ENCODE measurements at places on chromosomes 7 and 10. TPM values are rescaled to one million over a fixed set of nuclear protein-coding genes. Genes with fewer than 3 reads are reported as not detected.
A peak's percentile ranks its signal among the peaks of the same experiment; 100 is the strongest.

DNA sequence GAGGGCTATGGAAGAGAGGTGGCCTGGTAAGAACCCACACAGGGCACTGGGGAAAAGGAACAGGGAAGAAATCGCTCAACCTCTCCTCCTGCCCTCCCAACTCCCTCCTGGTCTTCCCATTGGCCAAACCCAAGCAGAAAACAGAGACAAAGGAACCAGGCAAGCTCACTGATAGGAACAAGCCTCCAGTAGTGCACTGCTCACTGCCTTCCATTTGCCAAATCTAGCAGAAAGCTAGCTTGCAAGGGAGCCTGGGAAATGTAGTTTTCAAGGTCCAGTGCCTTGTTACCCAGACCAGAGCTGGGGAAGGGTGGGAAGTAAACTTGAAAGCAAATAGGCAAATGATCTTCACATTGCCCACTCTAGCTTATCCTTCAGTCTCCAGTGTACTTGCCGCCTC is 556.1 kb upstream of the AUTS2 start:
- peak; percentile 29 for DNase-seq

GRCh38 chr7:116591202-116592040 is 66.6 kb downstream of the CAV1 start:
- DNase-seq: peak; percentile 24

DNA sequence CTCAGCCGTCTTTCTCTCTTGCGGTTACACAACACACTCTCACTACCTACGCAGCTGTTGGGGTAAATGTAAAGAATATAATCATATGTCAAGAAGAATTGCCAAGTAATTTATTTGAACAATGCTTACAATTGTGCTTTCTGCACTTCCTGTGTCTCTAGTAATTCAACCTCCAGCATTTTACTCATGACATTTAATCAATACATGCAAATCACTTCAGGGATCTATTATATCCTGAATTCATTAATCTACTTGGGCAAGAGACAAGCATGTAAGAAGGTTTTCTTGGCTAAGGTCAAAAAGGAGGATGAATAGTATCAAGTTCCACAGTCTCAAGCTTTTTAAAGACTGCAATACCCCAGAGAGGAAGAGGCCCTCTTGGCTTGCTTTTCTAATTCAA is 562.9 kb upstream of the ADARB2 start:
- no peak for DNase-seq

- peak; percentile 26 for DNase-seq
These were observed 92.6 kb downstream of the SPAG6 start for GRCh38 chr10:22437620-22438588.

- no peak for DNase-seq
These were observed 957.2 kb downstream of the PCDH15 start for GRCh38 chr10:53843736-53844362.

CLCN1 gene
- total RNA-seq: 0.23 TPM

DNA sequence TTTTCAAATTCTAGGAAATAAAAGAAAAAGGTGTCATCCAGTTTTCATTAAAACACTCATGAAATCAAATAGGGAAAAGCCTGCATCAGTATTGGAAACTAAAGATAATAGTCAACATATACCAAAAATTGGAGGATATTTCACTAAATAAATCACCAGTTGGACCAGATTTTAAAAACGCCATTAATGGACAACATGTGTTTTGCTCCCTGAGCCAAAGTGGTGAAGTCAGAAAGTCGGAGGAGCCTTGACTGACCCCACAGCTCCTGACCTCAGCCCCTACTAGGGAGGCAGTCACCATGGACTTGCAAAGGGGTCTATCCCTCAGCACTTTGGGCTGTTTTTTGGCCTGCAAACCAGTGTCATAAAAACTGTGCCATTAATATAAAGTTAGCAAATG is 98.3 kb upstream of the SEC61G start:
- DNase-seq: no peak

GRCh38 chr10:21732067-21732772 is 198.2 kb downstream of the MLLT10 start:
- peak; percentile 92 for DNase-seq

DNA sequence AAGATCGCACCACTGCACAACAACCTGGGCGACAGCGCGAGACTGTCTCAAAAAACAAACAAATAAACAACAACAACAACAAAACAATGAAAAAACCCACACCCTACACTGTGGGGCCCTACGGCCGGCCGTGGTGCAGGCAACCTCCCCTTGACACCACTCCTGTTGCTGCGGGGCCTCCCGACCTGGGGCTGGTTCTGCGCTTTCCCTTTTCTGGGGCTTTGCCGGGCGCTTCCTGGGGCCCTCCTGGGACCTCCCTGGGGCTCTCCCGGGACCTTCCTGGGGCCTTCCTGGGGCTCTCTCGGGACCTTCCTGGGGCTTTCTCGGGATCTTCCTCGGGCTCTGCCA is 46.6 kb downstream of the INSIG1 start:
- peak; percentile 46 for DNase-seq

ENTPD1 gene
- total RNA-seq: 2.0 TPM

GRCh38 chr7:13327669-13328068 is 640.2 kb downstream of the ARL4A start:
- DNase-seq: no peak

DNA sequence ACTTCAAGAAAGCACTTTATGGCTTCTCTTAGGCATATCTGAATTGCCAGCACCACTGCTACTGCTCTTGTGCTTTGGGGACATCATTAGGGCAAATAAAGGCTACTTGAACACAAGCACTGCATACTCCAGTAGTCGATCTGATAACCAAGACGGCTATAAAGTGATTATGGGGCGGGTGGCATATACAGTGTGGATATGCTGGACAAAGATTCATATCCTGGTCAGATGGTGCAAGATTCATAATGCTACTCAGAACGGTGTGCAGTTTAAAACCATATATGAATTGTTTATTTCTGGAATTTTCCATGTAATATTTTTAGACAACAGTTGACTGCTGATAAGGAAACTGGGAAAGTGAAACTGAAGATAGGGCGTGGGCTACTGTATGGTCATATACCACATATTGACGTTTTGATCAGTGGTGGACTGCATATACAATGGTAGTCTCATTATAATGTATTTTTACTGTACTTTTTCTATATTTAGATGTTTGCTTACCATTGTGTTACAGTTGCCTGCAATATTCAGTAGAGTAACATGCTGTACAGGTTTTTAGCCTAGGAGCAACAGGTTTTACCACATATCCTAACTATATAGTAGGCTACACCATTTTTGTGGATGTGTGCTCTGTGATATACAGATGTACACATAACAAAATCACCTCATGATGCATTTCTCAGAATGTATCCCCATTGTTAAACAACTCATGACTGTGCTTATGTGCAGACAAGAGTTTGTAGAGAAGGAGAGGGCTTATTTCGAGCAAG is 15.2 kb downstream of the ANLN start:
- DNase-seq: no peak

DNA sequence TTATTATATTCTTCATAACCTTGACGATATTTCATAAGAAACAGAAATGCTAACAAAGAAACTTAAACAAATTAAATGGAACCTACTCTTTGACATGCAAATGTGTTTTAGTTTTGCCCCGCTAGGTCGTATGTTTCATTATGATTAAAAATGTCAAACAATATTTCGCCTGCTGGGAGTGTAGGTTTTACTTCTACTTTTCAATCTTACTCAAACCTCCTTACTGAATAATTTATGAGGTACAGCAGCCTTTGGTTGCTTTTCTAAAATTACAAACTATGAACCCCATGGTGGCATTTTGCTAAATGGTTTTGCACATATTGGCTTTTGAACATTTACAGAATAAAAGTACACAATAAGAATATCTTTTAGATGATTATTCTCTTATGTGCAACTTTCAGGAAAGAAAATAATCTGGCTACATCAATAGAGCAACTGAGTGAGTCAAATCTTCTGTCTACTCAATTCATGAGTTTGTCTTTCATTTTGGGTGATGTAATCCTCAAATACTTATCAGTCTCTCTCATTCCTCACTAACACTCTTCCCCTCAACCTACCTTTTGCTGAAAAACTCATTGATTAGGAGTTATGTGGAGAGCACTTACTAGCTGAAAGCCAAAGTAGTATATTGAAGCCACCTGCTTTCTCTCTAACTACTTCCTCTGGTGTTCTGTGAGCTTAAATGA is 1226.4 kb downstream of the XPNPEP1 start:
- DNase-seq: no peak

GNAT3 gene
- total RNA-seq: not detected

- DNase-seq: peak; percentile 92
These were observed 5.7 kb downstream of the KAZALD1 start for GRCh38 chr10:101067356-101068083.

DNA sequence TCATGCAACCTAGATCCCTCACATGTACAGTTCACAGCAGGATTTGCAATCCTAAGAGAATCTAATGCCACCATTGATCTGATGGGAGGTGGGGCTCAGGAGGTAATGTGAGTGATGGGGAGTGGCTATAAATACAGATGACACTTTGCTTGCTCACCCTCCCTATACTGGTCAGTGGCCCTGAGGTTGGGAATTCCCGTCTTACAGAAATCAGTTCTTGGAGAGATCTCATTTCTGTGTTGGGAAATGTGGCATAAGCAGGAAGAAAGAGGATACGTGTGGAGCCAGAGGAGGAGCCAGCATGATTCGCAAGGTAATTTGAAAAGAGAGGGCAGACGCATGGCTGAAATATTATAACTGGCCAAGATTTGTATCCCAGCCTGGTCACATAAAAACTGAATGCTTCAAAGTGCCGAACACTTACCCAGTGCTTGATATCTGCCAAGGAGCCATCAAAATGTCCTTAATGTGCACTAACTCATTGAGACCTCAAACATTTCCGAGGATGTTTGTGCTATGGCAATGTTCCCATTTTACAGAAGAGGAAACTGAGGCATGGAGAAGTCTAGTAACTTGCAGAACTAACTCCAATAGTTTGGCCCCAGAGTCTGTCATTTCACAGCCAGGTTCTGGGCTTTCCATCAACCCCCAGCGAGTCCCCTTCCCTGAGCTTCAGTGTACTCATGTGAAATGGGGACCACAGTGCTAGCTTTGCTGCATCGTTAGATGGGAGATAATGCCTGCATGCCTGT is 5.5 kb upstream of the IKZF1 start:
- DNase-seq: no peak

- DNase-seq: no peak
These were observed 303.6 kb downstream of the GPAM start for GRCh38 chr10:111879969-111880368.

- DNase-seq: no peak
These were observed 187.7 kb upstream of the CNTNAP2 start for GRCh38 chr7:145928937-145929336.

CALML5 gene
- not detected for total RNA-seq

CCDC71L gene
- total RNA-seq: 19.1 TPM

GRCh38 chr10:48724127-48724526 is 39.5 kb downstream of the WDFY4 start:
- no peak for DNase-seq

CLRN3 gene
- not detected for total RNA-seq

ANAPC16 gene
- total RNA-seq: 88.5 TPM

OR9A2 gene
- 2.6 TPM for total RNA-seq

- DNase-seq: no peak
These were observed 71.8 kb upstream of the LRRN3 start for GRCh38 chr7:111018960-111019736.

GRCh38 chr7:39666562-39666961 is 43.2 kb downstream of the RALA start:
- peak; percentile 48 for DNase-seq

DNA sequence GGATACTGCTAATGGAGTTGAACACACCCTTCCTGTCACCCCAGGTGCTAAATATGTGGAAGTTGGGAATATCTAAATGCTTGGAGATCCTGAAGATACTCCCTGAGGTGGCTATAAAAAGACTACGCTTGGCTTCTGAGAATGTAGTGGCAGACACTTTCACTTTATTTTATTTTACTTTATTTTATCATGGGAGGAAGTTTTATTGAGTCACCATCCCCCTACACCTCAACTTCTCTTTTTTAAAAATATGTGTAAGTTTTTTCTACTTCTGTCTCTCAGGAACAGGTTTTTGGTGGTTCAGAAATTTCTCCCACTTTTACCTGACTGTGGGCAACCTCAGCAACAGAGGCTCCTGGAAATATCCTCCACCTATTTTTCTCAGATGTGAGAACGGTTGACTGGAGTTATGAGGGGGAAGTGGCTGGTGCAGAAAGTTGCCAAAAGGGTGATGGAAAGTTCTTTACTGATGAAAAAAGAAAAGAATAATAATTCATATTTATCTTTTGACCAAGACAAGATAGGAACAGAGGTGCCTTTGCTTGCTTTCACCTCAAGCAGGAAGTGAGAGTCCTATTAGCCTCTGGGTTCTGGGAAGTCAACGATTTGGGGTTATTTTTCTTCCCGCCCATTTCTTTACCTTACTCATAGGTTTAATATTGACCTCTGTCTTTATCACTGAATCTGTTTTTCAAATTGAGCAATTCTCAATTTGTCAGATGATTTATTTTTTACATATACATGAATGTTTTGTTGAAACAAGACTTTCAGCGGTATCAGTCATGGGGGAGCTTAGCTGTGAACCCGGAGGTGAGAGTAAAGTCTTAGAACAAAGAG is 103.6 kb downstream of the AHR start:
- no peak for DNase-seq

- no peak for DNase-seq
These were observed 9.3 kb downstream of the TCF7L2 start for GRCh38 chr10:112959207-112959838.

ANKRD7 gene
- total RNA-seq: not detected

DNA sequence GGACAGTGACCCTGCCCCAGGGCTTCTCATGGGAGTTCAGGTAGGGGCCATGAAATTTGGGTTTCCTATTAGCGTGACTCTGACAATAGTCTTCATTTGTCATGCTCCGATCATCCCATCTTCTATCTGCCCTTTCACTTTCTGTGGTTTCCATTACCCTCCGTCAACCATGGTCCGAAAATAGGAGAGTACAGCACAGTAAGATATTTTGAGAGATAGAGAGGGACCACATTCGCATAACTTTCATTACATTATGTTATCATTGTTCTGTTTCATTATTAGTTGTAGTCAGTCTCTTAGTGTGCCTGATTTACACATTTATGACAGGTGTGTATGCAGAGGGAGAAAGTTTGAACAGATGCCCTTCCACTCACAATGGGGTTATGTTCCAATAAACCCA is 649.2 kb downstream of the SDK1 start:
- DNase-seq: no peak

GRCh38 chr10:28214219-28214618 is 88.6 kb downstream of the MPP7 start:
- no peak for DNase-seq

GRCh38 chr7:82234457-82235049 is 209.0 kb downstream of the CACNA2D1 start:
- DNase-seq: peak; percentile 74

- no peak for DNase-seq
These were observed 160.8 kb upstream of the GRB10 start for GRCh38 chr7:50943482-50943881.

DNA sequence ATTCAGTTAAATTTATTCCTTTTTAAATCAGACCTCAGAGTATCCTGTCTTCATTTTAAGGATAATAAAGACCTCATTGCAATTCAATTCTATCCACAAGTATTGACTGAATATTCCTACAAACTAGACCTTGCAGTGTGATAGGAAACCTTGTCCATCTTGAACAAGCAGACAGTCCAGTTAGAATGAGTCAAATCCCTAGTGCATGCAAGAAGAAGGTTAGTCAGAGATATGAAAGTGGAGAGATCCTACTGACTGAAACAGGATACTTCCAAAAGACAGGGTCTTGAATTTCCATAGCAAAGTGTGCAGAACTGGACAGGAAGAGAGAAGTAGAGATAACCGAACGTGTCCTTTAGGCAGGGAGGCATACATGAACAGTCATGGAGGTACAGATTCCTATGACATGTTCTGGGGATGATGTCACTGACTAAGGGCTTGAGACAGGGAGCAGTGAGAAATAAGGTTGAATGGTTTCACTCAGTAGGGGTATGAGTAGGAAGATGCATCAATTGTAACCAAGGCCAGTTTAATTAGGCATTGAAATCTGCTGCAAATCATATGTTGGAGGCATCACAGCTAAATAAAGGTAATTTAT is 45.2 kb downstream of the PPP1R3A start:
- no peak for DNase-seq

TMEM196 gene
- not detected for total RNA-seq
